ENCODE measurements at places on chromosomes 5 and 9. TPM values are rescaled to one million over a fixed set of nuclear protein-coding genes. Genes with fewer than 3 reads are reported as not detected.
A peak's percentile ranks its signal among the peaks of the same experiment; 100 is the strongest.

DNA sequence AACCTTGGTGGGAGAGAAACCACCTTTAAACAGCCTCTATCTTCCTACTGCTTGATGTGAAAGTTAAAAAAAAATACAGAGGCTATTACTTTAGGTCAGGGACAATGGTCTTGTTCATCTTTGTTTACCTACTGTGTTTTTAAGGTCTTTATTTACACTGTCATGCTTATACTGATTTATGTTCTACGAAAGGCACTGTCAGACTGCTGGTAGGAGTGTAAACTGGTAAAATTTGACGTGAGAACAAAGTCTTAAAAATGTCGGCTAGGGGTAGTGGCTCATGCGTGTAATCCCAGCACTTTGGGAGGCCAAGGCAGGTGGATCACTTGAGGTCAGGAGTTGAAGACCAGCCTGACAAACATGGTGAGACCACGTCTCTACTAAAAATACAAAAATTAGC lies 42.1 kb upstream of the ELOVL7 start:
- H3K4me1 ChIP-seq, result no peaks in the 10 kb centered on the region
- DNase-seq, result no peak
- H3K36me3 ChIP-seq, result no peaks in the 10 kb centered on the region
- H3K27me3 ChIP-seq, result no peaks in the 10 kb centered on the region
- no peak overlapping the region for H3K4me3 ChIP-seq

GRCh38 chr5:159410480-159410879 lies 80.2 kb upstream of the IL12B start:
- no peaks in the 10 kb centered on the region for H3K4me1 ChIP-seq
- H3K27ac ChIP-seq, result no peak overlapping the region
- DNase-seq, result peak; percentile 17
- H3K36me3 ChIP-seq, result no peaks in the 10 kb centered on the region
- H3K27me3 ChIP-seq, result no peaks in the 10 kb centered on the region
- H3K4me3 ChIP-seq, result no peak overlapping the region

GRCh38 chr5:1638658-1639400 lies 115.1 kb upstream of the LPCAT1 start:
- DNase-seq, result no peak
- H3K4me3 ChIP-seq, result no peak overlapping the region
- H3K27me3 ChIP-seq, result peaks cover 9% of the 10 kb centered on the region
- peaks cover 2% of the 10 kb centered on the region for H3K4me1 ChIP-seq
- no peak overlapping the region for H3K27ac ChIP-seq

Gene MSANTD3
- 59.6 TPM for total RNA-seq

Gene MYMK
- not detected for total RNA-seq

Gene SHISAL2B
- not detected for total RNA-seq

Gene PKD2L2
- total RNA-seq, result 0.26 TPM

DNA sequence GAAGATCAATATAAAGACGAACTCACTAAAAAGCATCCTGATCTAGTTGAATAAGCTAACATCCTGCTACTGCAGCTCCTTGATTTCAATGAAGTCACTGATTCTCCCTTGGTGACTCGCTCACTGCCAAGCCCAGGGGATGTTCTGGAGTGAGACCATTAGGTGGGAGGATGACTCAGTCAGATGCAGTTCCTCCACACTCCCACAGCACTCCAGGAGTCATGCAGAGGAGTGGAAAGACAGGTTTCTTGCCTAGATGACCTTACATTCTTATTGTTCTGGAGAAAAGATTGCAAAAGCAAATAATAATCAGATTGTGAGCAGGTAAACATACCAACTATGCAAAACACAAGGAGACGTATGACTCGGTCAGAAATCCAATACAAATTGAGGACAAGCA lies 15.3 kb downstream of the GCNT4 start:
- peaks cover 2% of the 10 kb centered on the region for H3K4me1 ChIP-seq
- peak; percentile 84 for DNase-seq
- H3K36me3 ChIP-seq, result no peaks in the 10 kb centered on the region
- no peak overlapping the region for H3K4me3 ChIP-seq

Gene C9orf153
- total RNA-seq, result 0.51 TPM

Gene CCNJL
- total RNA-seq, result not detected

Gene IRGM
- not detected for total RNA-seq

DNA sequence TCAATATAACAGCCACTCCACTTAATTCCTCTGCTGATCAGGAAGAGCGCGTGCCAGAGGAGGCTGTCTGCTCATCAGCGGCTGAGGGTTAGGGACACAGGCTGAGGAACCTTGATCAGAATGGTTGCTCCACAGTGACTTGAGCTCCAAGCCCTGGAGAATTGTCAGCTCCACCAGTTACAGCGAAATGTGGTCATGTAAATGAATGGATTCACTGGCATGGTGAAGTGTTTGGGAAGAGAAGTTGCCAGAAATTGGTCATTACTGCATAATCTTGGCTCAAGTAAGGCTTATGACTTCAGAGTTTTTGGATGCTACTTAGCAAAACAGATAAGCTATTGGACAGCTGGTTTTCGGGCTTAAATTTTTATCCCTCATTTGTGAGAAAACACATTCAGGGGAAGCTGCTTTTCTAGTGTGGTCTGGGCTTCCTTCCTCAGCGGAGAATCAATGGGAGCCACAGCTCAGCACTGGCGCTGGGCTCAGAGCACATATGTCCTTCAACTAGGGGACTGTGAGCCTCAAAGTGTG lies 65.0 kb downstream of the PRRT1B start:
- H3K27ac ChIP-seq, result peak overlapping the region; percentile 96
- H3K27me3 ChIP-seq, result no peaks in the 10 kb centered on the region
- H3K4me3 ChIP-seq, result no peak overlapping the region
- H3K4me1 ChIP-seq, result peaks cover 36% of the 10 kb centered on the region
